HS-27A (cell line): ENCODE measurements at places on chromosomes 16 and 17.

DNA sequence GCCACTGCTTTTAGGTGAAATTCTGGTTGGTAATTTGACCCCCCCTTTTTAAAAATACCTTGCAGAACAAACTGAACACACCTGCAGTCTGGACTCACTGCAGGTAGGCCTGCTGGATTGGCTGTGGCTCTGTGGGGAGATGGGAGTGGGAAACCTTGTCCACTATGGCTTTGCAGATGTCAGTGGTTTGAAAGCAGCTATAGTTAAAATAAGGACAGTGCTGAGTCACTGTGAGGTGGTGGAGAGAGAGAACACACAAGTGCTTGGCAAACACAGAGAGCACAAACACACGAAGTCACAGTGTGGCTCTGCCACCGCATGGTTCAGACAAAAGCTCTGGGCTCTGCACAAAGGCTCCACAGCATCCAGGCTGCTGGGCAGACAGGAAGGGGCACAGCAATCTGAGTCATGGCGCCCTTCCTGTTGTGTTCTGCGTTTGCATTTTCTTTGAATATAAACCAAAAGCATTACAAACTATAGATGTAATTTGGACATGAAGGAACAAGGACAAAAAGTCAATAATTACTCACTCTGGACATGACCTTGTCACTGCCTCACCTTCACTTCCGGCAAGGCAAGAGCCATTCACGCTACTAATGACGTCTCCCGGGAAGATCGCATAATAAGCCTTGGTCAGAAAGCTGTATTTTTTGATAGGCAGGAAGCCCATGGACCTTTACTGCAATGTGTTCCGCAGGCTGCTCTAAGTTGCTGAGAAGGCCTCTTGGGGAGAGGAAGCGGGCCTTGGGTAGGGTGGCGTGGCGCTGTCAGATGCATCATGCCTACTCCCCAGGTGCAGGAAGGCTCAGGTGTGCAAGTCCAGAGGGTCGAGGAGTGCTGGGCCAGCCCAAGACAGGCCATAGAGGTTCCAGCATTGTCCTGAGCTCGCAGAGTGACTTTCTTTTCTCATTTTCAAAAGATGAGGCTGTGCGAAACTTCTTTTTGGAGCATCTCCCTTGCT, 60.1 kb upstream of the MED9 start:
- DNase-seq = no peak

GRCh38 chr17:57629470-57629869, 115.6 kb downstream of the CCDC182 start:
- no peak for DNase-seq

DNA sequence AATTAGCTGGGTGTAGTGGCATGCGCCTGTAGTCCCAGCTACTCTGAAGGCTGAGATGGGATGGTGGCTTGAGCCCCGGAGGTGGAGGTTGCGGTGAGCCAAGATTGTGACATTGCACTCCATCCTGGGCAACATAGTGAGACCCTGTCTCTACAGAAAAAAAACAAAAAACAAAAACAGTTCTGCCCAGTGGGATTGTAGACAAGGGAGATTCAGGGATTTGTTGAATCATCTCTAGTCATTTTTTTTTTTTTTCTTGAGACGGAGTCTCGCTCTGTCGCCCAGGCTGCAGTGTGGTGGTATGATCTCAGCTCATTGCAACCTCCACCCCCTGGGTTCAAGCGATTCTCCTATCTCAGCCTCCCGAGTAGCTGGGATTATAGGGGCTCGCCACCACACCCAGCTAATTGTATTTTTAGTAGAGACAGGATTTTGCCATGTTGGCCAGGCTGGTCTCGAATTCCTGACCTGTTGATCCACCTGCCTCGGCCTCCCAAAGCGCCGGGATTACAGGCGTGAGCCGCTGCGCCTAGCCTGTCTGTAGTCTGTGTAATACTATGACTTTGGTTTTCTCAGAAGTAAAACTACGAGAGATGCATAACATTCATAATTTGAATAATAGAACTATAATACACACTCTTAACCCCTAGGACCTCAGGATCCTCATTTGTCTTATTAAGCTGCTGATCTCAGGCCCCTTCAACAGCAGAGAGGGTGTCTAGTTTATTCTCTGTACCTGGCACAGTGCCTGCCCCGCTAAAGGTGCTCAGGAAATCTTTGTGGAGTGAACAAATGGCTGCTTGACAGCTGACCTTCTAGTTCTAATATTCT, 1.4 kb downstream of the TEN1 start:
- no peak for DNase-seq

- DNase-seq = no peak
Observed at GRCh38 chr16:15950161-15950854, 892 bp downstream of the ABCC1 start.

DNA sequence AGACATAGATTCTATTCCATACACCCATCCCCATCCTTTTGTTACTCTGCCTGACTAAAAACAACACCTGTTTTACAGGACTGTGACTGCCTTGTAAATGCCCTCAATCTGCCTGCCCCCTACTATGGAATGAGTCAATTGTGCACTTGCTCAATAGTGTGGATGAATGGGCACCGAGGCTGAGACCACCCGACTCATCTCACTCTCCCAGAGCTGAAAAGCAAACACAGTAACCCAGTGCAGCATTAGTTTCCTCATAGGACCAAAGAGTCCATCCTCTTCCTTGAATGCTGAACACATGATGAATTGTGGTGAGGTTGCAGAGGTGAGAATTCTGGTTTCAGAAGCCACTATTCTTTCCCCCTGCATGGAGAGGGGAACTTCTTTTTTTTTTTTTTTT, 233.7 kb downstream of the ZFHX3 start:
- no peak for DNase-seq

GRCh38 chr16:73047221-73047535, 750 bp downstream of the ZFHX3 start:
- peak; percentile 93 for DNase-seq

DNA sequence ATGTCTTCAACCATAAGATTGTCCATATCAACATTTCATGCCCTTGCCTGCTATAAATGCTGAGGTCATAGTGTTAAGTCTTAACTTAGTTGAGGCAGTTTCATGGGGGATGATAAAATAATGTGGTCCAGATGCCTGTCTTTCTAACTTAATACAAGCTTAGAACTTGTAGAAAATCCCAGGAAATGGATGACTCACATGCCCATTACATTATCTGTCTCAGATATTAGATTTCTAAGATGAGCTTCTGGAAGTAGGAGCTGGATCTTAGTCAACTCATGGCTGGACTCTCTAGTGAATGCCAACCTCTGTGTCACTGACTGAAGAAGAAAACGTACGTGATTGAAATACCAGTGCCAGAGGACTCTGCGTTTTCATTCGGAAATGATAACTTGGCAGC, 797.5 kb upstream of the EEF2KMT start:
- no peak for DNase-seq

DNA sequence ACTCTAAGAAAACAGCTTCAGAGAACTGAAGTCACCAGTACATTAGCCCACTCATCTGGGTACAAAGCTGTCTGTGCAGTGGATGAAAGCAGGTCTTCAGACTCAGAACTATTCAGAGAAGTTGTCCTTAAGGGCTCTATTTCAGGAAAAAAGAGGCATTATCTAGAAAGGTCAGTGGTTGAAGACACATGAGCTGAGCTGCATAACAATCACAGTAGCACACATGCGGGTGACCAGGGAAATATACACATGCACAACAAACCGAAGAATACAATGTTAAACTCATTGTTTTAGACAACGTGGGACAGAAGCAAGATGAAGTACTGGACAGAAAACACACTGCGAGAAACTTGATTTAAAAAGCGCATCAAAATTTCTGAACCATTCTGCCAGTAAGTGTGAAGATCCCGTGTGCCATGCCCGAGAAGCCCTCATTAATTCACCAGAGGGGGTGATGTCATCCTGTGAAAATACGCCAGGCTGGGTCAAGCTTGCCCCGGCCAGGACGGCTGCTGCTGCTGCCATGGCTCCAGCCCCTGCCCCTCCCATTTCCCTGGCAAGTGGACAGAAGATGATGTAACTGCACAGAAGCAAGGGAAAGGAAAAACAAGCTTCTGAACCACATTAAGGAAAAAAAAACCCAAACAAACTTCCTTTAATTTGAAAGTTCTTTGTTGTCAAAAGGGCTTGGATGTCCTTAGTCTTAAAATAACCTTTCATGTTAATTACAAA, 10.1 kb downstream of the DYNC1LI2 start:
- DNase-seq = peak; percentile 73

DNA sequence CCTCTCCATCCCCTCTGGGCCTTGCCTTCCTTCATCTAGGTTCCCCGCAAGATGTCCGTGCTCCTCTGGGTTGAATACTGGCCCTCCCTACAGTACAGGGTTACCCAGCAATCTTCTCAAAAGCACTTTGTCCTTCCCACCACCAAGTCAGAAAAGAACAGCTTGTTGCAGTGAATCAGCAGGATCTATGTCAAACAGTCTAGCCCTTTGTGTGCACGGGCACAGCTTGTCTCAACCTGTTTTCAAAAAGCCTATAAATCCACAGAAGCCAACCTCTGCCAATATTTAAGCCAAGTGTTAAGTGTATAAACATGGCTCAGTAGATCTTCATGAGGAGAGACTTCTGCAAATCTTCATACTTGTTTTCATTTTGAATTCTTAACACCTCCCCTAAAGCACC, 25.2 kb downstream of the C17orf67 start:
- DNase-seq = no peak

- DNase-seq = no peak
Observed at GRCh38 chr17:50346313-50347116, 589 bp downstream of the XYLT2 start.

- no peak for DNase-seq
Observed at GRCh38 chr17:54974759-54975158, 6.2 kb downstream of the STXBP4 start.

DNA sequence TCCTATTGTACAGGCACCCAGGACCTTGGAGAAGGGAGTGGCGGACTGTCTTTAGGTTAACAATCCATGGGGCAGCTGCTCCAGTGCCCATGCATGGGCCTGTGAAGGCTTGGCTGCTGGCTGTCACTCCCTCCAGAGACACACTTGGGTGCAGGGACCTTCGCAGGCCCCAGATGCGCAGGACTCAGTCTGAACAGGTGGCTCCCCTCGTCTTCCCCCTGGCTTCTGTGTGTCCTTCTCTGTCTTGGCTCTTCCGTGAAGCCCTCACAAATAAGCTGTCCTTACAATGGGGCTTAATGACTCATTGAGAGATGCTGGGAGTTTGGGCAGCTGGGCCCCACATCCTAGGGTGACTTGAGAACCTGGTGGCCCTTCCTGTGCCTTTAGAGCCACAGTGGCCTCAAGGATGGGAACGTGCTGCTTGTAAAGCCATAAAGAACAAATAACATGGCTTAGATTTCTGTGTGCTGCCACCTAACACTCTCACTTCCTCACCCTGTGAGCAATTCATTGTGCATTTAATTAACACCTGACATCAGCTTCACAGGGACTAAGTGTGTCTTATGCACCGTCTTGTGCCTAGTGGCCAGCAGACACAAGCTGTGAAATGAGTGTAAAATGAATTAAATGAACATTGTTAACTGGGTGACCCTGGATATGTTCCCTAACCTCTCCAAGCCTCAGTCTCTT, 340.7 kb downstream of the SNX29 start:
- no peak for DNase-seq

GRCh38 chr17:59149841-59150511, 5.0 kb downstream of the SKA2 start:
- no peak for DNase-seq

- DNase-seq = no peak
Observed at GRCh38 chr17:29263916-29264315, 17.3 kb downstream of the CRYBA1 start.

DNA sequence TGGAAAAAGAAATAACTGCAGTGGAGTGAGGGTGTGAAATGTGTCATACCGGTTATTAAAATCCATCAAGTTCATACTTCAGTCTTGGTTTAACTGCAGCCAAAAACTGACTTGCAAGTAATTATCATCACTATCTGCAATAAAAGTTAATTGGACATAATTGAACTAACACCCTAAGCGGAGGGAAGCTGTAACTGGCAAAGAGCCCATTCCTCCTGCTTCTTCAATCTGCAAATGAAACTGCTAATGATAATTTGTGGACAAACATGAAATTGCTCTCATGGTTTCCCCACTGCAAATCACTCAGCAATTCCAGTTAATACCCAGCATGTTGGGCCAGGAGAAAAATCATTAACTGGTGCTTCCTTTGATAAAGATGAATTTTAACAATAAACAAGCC, 46.5 kb downstream of the FAM222B start:
- DNase-seq = no peak
